Activated effector memory CD4-positive, alpha-beta T cell treated with Interleukin-2 at 50 U/mL for 16 hours (primary cell): ENCODE measurements at places on chromosomes 12 and 14.

GRCh38 chr12:26274441-26275312 is 79.3 kb downstream of the SSPN start:
- no peak for DNase-seq

GRCh38 chr12:92673756-92674155 is 29.0 kb upstream of the PLEKHG7 start:
- DNase-seq: no peak

DNA sequence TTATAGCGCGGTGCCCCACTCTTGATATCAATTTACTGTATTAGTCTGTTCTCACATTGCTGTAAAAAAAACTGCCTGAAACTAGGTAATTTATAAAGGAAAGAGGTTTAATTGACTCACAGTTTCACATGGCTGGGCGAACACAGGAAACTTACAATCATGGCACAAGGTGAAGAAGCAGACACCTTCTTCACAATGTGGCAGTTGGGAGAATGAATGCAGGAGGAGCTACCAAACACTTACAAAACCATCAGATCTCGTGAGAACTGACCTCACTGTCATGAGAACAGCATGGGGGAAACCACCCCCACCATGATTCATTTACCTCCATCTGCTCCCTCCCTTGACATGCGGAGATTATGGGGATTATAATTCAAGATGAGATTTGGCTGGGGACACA is 42.3 kb downstream of the FBXO34 start:
- no peak for DNase-seq

DNA sequence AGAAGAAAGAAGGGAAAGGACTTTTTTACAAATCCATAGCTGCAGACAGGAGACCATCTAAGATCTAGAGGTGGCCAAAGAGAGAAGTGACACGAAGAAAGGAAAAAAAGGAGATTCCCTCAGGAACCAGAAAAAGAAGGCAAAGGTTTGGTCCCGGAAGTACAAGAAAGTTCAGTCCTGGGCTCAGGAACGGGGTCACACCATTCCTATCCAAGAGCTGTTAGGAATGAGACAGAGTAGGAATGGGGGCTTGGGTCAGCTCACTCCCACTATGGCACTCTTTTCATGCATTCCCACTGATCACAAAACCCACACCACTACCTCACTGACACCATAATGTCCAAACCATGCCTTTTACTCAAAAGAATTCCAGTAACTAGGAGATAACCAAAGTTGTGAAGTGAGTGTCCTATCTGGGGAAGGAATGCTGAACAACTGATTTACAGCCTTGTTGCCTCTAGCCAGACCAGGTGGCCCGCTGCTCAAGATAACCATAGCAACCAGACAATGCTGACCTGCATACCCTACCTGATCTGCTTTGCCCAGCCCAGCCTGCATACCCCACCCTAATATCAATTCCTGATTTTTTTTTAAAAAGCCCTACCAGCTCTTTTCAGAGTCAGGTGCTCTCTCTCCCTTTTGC is 8.4 kb downstream of the PPP2R3C start:
- DNase-seq: no peak

GRCh38 chr12:27779416-27779919 is 565 bp upstream of the KLHL42 start:
- DNase-seq: no peak

DNA sequence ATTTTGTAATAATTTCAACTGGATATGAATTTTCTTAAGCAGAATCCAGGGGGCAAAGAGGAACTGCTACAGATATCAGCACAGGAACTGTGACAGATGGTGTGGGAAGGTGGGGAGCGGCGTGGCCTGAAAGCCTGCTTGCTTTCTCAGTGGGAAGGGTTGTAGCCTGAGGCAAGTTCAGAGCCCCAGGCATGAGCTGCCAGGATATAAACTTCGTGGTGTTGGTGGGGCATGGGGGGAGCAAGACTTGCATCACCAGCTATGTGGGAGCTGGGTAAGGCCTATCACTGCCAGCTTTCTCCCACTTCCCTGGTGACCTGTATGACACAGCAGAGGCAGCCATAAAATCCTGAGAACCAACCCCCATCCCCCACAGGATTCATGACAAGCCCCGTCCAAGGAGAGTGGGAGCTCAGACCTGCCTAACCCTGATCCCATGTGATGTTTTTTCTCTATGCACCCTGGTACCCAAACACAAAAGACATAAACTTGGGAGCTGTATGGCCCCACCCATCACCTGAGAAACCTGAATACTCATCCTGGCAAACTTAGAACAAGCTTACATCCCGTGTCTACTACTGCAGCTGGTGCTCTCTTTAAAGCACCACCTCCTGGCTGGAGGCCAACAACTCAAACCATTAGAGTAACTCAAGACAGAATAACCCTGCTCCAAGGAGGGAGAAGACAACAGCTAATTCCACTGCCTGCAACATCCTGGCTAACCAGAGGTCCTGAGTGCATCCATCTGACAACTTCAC is 16.5 kb downstream of the CLEC1A start:
- DNase-seq: no peak

DNA sequence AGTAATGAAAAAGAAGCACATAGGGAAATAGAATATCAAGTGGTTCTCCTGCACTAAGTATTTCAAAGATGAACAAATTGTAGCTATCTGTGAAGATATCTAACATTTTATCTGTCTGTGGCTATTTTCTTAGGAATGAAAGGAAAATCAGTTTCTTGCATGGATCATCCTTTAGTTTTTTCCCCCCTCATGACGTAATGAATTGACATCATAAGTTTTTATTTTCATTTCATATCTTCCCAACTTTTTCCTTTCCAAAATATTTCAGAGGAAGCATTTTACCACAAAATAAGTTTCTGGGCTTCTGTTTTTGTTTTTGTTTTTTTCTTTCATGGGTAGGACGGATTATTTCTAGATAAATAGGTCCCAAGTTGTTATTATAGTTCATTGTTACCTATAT is 996.6 kb downstream of the TMEM121 start:
- no peak for DNase-seq

GRCh38 chr12:12331244-12331771 is 18.7 kb downstream of the MANSC1 start:
- DNase-seq: no peak
